ENCODE measurements at places on chromosomes 3 and 15. TPM values are rescaled to one million over a fixed set of nuclear protein-coding genes. Genes with fewer than 3 reads are reported as not detected.
A peak's percentile ranks its signal among the peaks of the same experiment; 100 is the strongest.

Gene SI
- total RNA-seq = not detected

Gene ZPLD1
- total RNA-seq = 0.59 TPM

Gene GOLGA8S
- total RNA-seq = not detected

Gene SSUH2
- 0.15 TPM for total RNA-seq

Gene COL6A5
- not detected for total RNA-seq

Gene SERINC4
- total RNA-seq = not detected

Gene GASK1A
- 10.1 TPM for total RNA-seq

Gene RLBP1
- total RNA-seq = not detected

Gene ABI3BP
- 170 TPM for total RNA-seq

Gene CHSY1
- total RNA-seq = 33.4 TPM

Gene TSC22D2
- total RNA-seq = 16.5 TPM

DNA sequence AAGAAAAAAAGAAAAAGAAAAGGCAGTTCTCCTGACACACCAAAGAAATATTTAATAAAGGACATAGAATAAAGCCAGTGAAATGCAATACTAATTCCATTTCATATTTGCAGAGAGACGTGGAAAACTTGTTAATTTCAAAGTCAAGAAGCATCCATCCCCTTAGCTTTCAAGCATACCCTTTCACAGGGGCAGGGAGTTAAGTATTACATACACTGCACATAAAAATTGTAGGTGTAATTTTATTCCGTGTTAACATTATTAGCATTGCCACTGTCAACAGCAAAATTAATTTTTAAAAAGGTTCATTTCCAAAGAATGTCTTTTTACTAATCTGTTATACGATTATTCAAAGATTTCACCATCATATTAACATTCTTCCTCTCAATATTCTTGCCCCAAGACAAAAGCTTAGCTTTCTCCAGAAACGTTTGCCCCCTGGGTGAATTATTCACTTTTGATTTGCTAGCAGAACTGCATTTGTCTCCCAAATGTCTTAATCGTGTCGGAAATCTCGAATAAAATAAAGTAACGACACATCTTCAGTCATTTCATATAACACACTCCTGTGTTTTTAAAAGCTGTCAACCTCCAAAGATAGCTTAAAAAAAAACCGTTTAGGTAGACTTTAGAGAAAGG lies 517.9 kb downstream of the MECOM start:
- DNase-seq = no peak

GRCh38 chr3:84904212-84904611 lies 54.6 kb upstream of the CADM2 start:
- no peak for DNase-seq

DNA sequence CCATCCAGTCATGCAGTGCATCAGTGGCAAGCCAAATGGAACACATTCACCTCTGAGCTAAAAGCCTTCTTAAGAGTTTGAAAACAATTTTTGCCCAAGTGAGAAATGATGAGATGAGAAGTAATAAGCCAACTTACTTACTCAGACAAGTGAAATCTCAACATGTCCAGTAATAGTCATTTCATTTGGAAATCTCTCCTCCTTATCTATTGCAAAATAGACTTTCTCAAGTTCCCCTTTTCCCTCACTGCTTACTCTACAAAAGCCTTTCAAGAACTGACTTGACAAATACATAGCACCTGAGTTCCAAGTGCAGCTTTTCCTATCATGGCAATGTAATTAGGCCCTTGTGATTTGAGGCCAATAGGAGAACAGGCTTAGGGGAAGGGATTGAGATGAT lies 282.3 kb downstream of the SLC9A9 start:
- no peak for DNase-seq

DNA sequence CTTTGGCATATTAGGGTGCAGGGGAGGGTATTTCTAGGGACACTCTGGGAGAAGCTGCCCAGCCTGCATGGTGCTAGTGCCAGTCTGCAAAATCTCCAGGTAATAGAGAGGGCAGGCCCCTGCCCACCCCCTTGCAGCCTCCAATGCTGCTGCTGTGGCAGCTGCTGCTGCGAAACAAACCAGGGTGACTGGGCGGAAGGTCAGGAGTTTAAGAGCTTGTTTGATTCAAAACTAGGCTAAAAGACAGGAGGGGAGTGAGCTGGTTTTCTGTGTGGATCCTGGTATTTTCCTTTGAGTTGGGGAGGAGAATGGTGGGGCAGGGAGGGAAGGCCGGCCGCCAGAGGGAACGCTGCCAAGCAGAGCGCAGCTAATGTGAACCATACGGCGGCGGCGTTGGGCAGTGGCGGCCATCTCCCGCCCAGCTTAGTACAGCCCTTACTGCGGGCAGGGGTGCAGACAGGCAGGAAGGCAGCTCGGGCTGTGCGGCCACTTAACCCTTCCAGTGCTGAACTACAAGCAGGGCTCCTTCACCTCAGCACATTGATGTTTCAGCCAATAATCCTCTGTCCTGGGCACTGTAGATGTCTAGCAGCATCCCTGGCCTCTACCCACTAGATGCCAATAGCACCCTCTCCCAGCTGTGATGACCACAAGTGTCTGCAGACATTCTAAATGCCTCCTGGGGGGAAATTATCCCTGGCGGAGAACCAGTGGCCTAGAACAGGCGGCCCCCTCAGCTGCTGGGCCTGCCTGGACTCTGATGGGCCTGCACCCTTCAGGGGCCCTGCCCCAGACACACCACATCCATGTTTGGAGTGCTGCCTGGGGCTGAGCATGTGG lies 125.7 kb downstream of the EEFSEC start:
- no peak for DNase-seq

GRCh38 chr3:98039322-98040024 lies 4.4 kb upstream of the GABRR3 start:
- DNase-seq = peak; percentile 33

GRCh38 chr15:83612898-83613635 lies 40.9 kb upstream of the ADAMTSL3 start:
- no peak for DNase-seq

DNA sequence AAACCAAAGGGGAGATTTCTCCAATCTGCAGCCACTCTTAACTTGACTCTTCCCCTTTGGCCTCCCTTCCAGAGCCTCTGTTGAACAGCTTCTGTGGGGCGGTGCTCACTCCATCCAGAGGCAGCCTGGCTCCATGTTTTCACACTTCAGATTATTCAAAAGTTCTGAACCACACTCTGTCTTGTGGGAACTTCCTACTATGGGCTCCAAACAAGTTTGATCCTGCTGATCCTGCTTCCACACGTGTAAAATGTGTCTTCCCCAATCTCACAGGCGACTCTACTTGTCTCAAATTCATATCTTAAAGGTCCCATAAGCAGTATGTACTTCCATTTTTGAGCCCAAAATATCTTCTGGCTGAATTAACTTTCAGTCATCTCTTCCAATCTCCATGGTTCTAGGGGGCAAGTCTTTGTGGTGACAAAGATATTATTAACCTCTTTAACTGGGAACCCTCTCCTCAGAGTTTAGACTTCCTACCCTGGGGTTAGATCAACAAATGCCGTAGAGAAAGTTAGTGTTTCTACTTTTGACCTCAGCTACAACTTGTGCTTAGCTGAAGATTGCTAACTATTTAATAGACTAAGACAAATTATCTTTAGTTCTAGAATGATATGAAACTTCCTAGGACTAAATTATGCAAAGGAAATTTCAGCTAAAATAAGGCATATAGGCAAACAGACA lies 176.3 kb upstream of the BCL6 start:
- no peak for DNase-seq

DNA sequence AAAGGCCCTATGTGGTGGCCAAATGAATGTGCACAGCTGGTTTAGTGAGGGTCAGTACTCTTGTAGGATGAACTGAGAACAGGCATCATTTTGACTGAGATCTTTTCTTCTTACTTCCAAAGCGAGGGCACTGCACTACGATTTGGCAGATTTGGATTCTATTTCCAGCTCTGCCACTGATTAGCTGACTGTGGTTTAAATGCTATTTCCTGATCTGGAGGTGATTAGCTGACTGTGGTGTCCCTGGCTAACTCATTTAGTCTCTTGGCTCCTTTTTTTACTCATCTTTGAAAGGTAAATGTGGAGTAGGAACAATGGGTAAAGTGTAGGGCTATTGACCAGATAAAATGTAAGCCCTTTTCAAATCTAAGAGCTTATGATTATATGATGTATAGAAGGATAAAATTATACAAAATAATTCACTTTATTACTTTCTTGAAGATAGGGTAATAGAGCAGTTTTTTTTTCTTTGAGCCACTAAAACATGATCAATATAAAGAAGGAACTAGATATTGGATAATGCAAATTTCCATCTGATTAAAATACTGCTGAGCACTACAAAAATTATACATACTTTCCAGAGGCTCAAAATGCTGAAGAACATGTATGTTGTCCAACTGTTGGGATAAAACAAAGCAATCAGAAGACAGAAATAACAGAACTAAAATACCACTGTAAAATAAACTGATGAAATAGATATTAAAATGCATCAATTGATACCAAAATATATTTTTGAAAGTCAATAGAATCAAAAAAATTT lies 39.7 kb upstream of the PLOD2 start:
- DNase-seq = no peak

DNA sequence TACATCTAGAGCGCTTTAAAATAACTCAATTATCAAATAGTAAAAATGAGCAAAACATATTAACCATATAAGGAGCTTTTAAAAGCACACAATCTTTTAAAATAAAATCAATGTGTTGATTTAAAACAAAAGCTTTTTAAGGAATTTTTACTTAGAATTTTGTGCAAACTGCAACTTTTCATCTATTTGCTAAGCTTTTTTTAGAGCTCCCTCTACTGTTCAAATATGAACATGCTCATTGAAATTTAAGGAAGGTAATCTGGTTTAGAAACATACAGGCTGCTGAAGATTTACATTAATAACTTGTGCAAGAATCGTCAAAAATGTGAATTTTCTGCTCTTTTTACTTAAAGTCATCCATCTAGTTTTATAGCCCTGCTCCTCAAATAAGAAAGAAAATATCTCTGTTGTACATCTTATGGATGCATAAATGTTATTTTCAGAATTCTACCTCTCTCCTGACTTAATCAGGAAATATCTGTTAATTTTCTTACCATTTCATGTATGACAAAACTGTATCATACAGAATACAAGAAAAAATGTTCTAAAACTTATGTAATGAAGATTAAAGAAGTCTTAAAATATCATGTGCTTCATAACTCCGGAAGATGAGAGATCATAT lies 469.4 kb upstream of the ROBO2 start:
- no peak for DNase-seq

GRCh38 chr15:80660119-80660518 lies 35.0 kb upstream of the ABHD17C start:
- no peak for DNase-seq

DNA sequence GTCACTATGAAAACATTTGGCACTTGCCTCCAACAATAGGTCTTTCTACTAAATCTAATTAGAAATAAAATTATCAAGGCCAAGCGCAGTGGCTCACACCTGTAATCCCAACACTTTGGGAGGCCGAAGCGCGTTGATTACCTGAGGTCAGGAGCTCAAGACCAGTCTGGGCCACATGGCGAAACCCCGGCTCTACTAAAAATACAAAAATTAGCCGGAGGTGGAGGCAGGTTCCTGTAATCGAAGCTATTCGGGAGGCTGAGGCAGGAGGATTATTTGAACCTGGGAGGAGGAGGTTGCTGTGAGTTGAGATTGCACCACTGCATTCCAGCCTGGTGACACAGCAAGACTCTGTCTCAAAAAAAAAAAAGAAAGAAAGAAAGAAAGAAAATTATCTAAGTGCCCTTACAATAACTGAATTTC lies 1.6 kb upstream of the PLD1 start:
- DNase-seq = no peak

GRCh38 chr15:40055576-40056293 lies 16.8 kb upstream of the SRP14 start:
- DNase-seq = peak; percentile 69

DNA sequence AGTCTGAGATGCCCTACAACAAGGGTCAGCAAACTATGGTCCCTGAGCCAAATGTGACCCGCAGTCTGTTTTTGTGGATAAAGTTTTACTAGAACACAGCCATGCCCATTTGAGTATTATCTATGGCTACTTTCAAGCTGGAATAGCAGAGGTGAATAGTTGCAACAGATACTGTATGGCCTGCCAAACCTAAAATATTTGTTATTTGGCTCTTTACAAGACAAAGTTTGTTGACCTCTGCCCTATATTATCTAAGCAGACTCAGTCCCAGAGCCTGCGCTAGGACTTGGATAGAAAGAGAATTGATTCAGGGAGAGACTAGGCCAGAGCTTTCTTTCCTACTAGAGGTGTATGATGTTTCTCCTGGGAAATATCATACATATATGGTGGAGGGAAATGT lies 81.7 kb upstream of the NMNAT3 start:
- no peak for DNase-seq

DNA sequence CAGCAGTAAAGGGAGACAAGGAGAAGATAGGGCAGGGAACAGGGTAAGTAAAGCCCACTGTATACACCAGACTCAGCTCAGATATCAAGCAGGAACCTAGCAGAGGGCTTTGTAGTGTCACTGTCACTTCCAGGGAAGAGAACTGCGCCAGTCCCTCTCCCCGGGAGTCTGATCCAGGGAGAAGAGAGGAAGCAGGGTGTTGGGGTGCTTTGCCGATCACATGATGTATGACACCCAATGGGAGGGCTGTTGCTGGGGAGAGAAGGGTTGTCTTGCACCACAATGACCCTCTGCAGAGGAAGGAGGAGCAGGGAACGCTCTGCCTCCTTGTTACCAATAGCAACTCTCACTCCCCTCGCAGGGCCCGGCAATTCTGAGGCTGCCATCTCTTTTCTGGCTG lies 147.2 kb upstream of the SLC2A2 start:
- DNase-seq = no peak

DNA sequence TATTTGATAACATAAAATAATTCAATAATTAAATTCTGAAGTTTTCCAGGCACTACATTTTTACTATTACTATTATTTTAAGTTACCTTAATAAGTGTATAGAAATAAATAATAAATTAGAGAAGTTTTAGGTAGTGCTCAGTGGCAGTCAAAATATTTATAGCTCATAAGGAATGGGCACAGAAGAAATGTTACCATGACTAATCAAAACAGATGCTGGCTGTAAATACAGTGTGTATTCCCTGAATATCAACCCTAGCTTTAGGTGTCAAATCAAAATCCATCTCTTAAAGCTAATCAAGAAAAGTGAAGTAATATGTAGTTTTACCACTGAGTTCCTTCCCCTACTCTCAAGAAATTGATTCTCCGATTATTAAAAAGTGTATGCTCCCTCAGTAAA lies 35.5 kb downstream of the ZBTB20 start:
- DNase-seq = no peak

DNA sequence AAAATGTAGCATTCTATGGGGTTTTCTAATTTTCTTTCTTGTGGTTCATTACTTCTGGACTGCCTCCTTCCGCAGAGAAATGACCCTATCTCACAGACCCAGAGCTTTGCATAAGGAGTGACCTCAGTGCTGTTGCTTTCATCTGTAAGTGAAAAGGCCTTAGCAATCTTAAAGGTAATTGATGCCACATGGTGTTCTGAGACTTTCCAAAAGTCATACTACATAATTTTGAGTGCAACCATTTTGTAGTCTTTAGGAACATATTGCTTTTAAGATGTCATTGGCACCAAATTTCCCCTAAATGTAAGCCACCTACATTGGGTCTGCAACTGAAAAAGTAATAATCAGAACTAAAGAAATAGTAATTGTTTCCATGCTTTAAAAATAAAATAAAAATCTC lies 9.2 kb upstream of the HHLA2 start:
- DNase-seq = no peak

- DNase-seq = no peak
Observed at GRCh38 chr15:67185621-67186225, 68.7 kb downstream of the AAGAB start.

Measured in breast epithelium (tissue), 4 donors.